ENCODE measurements at places on chromosomes 5 and 9. TPM values are rescaled to one million over a fixed set of nuclear protein-coding genes. Genes with fewer than 3 reads are reported as not detected.
A peak's percentile ranks its signal among the peaks of the same experiment; 100 is the strongest.

WNT8A gene
- total RNA-seq: not detected

DNA sequence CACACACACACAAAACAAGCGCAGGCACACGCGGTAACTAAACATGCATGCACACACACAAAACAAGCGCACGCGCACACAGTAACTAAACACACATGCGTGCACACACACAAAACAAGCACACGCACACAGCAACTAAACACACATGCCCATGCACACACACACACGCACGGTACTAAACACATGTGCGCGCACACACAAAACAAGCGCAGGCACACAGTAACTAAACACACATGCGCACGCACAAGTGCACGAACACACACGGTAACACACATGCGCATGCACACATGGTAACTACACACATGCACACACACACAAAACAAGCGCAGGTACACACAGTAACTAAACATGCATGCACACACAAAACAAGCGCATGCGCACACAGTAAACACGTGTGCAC lies 19.9 kb upstream of the SLC6A3 start:
- no peak for DNase-seq

DNA sequence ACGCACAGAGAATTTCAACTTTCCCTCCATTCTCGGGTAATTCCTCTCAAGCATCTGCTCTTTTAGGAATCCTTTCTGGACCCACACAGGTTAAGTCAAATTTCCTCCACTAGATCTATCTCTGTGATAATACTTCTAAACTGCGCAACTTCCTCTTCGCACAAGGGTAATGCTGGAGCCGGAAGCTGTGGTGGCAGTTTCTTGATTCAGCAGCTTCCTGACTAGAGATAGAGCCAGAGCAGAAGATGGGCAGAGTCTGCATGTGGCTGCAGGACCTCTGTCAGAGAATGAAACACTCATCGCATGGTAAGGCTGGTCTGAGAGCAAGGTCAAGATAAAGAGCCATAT lies 11.1 kb upstream of the CDC42SE2 start:
- no peak for DNase-seq

MARCOL gene
- total RNA-seq: not detected

DNA sequence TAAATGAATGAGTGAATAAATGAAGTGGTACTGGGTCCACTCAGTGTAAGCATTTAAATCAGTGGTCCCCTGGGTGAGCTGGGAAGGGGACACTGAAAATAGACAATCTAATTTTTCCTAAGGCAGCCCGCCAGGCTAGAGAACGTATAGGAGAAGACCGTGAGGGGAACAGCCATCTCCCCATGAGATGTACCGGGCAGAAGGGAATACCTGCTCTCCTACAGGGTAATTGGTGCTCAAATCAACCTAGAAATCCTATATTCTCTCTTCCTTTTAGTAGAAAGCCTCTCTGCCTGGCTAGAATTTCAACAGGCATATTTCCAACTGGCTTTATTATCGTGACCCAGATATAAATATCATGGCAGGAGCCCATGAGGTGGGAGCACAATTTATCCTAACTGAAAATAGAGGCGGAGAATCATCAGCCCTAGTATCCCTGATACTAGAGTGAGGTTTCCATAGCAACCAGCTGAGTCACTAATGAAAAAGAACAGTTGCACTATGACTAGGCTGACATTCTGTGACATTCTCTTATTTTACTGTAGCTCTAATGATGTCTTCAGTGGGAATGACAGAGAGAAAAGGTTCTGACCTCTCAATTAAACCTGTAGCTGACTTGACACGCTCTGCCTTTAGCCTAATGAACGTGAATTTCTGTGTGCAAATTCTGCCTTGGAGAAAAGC lies 96.5 kb upstream of the CAST start:
- peak; percentile 90 for DNase-seq

DNA sequence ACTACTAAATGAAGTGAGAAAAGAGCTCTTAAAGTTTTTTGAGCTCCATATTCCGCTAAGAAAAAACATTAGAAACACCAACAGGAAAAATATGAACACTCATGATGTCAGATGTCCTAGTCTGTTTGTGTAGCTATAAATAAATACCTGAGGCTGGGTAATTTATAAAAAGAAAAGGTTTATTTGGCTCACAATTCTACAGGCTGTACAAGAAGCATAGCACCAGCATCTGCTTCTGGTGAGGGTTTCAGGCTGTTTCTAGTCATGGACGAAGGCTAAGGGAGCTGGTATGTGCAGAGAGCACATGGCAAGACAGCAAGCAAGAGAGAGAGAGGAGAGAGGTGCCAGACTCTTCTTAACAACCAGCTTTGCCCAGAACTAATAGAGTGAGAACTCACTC lies 186.2 kb downstream of the PLK2 start:
- no peak for DNase-seq

- no peak for DNase-seq
These were observed 74.9 kb downstream of the GCNT4 start for GRCh38 chr5:74977471-74977870.

DNA sequence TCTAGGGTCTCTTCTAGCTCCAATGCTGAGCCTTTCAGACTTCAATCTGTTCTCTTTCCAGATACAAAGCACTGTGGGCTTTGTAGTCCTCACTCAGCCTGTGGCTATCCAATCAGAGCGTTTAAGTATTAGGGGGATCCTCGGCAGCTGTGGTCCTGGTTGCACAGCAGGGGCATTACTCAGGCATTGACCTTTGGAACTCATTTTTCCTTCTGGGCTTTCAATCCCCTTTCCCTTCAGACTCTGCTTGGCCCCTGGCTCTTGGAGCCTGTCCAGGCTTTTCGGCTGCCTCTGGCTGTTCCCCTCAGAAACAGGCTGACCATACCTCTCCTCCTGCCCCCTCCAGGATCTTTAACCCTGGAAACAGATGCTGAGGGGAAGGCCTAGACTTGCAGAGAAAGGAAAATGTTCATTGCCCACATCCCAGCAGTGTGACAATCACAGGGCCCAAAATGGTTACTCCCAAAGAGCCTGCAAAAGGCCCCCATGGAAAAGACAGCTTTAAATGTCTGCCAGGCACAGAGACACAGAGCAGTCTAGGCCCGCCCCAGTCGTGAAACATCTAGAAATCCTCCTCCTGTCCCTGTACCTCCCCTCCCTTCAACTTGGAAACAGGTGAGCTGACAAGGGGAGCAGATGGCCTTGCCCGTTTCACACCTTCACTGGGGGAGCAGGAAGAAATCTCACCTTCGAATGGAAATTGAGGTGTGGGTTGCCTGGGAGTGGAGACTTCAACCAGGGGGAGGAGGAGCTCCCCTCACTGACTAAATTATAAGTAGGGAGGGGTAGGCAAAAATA lies 13.7 kb downstream of the C1QTNF2 start:
- no peak for DNase-seq

SLC4A9 gene
- total RNA-seq: not detected

RIOK2 gene
- 26.1 TPM for total RNA-seq

- peak; percentile 97 for DNase-seq
These were observed 6.5 kb downstream of the TBC1D2 start for GRCh38 chr9:98248737-98249474.

GRCh38 chr5:149345892-149346222 lies 558 bp downstream of the GRPEL2 start:
- DNase-seq: peak; percentile 50

RNF180 gene
- total RNA-seq: 0.36 TPM

BARHL1 gene
- not detected for total RNA-seq

DNA sequence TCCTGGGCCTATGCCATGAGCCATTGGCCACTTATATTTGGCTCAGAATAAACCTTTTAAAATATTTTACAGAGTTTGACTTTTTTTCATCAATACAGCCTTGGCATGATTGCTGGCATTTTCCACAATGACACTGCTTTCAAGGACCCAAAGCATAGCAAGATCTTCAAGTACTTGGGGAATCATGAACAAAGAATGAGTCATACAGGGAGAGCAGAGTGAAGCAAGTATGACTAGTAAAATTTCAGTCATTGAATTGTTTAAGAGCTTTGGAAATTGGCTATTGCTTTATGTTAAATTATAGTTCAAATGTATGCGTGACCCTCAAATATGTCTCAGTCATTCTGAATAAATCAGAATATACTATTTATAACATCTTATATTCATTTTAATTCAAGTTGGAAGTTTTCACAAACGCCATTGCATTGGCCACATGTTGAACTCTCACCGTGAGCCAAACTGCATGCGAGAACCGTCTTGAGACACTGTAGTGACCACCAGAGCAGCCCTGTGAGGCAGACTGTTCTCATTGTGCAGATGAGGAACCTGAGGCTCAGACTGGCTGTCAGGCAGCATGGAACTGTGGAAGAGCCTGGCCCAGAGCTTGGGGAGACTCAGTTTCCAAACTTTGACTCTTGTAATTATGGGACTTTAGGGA lies 52.9 kb downstream of the GDNF start:
- DNase-seq: peak; percentile 85

NDFIP1 gene
- 7.7 TPM for total RNA-seq

C5orf34 gene
- 7.2 TPM for total RNA-seq

DNA sequence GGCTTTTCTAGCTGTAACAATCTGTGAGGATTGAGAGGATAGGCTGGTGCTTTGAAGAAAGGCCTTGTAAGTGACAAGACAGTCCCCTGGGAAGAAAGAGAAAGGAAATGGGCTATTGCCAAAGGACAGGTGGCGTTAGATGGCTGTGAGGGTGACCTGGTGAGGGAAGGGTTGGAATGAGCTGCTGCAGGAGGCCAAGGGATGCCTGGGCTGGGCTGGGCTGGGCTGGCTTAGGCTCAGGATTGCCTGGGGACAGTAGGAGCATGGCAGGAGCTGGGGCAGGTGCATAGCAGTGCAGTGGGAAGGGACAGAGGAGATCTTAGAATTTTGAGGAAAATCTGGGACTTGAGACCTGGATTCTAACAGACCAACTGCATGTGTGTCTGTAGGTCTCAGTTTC lies 9.7 kb upstream of the MYOZ3 start:
- no peak for DNase-seq

DNA sequence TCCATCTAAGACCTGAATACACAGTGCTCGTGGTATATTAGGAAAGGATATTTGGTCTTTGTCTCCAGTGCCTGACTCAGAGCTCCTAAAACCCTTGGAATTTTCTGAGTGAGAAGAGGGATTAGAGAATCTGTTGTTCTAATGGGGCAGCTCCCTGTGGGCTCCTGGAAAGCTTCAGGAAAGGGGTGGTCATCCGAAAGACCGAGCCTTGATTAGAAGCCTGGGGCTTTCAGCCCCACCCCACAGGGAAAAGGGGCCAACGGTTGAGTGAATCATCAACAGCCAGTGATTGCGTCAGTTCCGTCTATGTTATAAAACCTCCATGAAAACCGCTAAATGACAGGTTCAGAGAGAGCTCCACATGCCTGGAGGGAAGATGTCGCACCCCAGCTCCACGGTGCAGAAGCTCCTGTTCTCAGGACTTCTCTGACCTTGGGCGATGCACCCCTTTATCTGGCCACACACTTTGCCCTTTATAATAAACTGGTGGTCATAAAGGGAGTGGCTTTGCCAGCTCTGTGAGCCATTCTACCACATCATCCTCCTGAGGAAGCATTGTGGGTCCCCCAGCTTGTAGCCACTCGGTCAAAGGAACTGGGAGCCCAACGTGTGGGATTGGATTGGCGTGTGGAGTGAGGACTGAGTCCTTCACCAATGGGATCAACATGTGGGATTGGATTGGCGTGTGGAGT lies 71.0 kb upstream of the ICE1 start:
- no peak for DNase-seq

PCDHAC2 gene
- total RNA-seq: not detected

DNA sequence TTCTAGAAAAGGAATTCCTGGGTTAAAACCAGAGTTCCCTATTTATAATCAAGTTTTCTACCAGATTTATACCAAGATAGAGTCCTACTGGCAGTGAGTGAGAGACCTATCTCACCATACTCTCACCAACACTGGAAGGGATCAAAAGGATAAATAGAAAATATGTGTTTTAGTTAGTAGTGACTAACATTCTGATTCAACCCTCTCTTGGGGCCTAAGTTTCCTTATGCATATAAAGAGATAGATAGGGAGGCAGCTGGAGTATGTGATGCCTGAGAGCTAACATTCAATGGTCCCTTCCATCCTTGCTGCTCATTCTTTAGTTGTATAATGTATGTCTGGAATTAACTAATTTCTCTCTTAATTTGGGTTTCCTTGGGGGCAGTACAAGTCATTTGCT lies 32.0 kb downstream of the CKMT2 start:
- peak; percentile 66 for DNase-seq

Measured in IMR-90 (cell line).